ENCODE measurements at places on chromosomes 1 and 21. TPM values are rescaled to one million over a fixed set of nuclear protein-coding genes. Genes with fewer than 3 reads are reported as not detected.

- no peaks in the 10 kb centered on the region for H3K27me3 ChIP-seq
- no peak overlapping the region for H3K27ac ChIP-seq
- no peaks in the 10 kb centered on the region for H3K36me3 ChIP-seq
These were observed 59.5 kb downstream of the IRF2BP2 start for GRCh38 chr1:234550341-234551031.

- H3K27ac ChIP-seq = no peak overlapping the region
- H3K4me1 ChIP-seq = no peaks in the 10 kb centered on the region
- no peak overlapping the region for H3K4me3 ChIP-seq
- no peaks in the 10 kb centered on the region for H3K36me3 ChIP-seq
These were observed 87.6 kb downstream of the DRAM2 start for GRCh38 chr1:111052246-111052645.

- H3K27ac ChIP-seq = no peak overlapping the region
- no peak for DNase-seq
These were observed 178.3 kb downstream of the ZSCAN20 start for GRCh38 chr1:33650708-33651107.

DNA sequence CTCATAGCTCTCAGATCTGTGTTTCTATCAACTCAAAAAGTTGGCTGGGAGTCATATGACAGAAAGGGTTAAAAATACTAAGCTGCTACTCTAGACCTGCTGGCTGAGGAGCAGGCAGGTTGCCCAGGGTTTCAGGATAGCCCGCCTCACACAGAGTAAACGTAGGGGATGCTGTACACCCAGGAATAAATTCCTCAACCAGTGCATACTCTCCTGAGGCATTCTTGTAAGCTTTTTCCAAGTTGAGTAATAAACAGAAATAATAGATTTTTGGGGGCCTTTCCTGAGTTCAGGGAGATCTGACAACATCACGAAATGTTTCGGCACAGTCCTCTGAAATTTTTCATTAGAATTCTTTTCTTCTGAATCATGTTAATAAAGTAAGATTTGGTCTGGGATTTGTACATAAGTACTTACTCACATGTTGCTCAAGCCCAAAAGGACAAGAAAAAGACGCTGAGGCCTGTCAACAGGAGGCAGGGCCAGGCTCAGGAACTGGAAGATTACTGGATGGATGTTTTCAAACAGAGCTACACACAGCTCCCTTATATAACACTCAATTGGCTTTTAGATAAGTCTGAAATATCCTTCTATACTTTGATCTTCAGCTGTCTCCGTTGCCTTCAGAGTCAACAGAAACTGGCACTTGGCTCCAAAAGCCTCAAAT is 41.0 kb downstream of the TGFBR3 start:
- no peak overlapping the region for H3K4me3 ChIP-seq
- no peaks in the 10 kb centered on the region for H3K4me1 ChIP-seq
- no peaks in the 10 kb centered on the region for H3K27me3 ChIP-seq
- no peak for DNase-seq
- no peak overlapping the region for H3K27ac ChIP-seq

GRCh38 chr1:34645109-34645688 is 109.6 kb upstream of the GJB5 start:
- no peak for DNase-seq
- no peaks in the 10 kb centered on the region for H3K4me1 ChIP-seq
- no peak overlapping the region for H3K27ac ChIP-seq
- no peaks in the 10 kb centered on the region for H3K36me3 ChIP-seq

DNA sequence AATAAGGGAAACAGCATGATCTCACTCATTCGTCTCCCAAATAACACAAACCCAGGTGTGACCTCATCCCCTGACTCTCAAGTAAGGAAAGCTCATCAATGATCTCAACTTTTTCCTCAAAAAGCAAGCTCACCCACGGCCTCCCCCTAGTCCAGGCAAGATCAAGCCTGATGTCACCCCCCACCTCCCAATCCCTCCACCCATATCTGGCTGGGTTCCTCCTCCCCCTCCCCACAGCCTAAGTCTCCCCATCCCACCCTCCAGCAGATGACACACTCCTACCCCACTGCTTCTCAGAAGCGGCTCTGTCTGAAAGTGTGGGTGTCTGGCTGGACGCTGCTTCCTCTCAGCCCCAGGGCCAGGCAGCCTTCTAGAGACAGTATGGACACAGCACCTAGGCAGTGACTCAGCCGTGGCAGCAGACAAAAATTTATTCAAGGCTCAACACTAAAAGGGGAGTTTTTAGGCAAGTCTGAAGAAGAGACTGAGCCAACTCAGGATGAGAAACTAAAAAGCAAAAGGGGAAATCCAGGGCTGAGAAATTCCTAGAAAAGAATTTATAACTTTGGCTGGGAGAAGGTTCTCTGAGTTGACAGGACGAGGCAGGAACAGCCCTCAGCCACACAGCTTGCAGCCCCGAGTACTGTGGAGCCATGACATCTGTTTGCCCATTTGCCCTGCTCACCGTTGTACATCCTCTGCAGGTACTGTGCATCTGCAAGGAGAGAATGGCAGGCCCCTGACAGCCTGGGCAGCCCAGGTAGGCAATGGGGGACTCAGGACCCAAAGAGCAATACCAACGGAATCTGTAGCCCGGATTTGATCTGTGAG is 81.6 kb upstream of the LRRC8D start:
- H3K4me3 ChIP-seq = no peak overlapping the region
- no peaks in the 10 kb centered on the region for H3K27me3 ChIP-seq
- H3K27ac ChIP-seq = no peak overlapping the region
- no peaks in the 10 kb centered on the region for H3K36me3 ChIP-seq

DNA sequence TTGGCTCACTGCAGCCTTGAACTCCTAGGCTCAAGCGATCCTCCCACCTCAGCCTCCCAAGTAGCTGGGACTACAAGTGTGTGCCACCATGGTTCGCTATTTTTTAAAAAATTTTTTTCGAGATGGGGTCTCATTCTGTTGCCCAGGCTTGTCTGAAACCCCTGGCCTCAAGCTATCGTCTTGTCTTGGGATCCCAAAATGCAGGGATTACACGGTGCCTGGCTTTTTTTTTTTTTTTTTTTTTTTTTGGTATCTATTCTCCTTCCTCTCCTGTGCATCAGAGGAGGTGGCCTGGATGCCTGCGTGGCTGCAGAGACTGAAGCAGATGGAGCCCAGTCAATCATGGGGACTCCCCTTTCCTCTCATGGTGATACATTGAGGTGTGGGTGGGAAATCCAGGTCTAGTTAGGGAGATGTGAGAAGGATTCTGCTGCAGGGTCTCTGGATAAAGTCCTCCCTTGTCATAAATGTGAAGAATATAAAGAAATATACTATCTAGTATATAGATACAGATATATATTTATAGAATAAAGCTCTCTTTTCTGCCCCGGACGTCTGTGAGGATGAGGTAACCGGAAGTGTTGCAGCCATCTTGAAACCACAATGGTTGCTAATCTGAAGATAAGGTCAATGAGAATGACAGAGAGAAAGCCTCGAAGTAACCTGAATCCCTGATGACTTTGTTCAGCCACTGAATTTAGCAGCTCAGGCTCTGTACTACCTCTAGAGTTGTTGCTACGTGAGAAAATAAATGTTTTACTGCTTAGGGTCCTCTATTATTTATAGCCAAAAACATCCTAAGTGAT is 19.5 kb upstream of the RGSL1 start:
- no peaks in the 10 kb centered on the region for H3K4me1 ChIP-seq
- peak; percentile 5 for DNase-seq
- no peaks in the 10 kb centered on the region for H3K27me3 ChIP-seq
- no peak overlapping the region for H3K4me3 ChIP-seq
- no peaks in the 10 kb centered on the region for H3K36me3 ChIP-seq
- H3K27ac ChIP-seq = no peak overlapping the region

DNA sequence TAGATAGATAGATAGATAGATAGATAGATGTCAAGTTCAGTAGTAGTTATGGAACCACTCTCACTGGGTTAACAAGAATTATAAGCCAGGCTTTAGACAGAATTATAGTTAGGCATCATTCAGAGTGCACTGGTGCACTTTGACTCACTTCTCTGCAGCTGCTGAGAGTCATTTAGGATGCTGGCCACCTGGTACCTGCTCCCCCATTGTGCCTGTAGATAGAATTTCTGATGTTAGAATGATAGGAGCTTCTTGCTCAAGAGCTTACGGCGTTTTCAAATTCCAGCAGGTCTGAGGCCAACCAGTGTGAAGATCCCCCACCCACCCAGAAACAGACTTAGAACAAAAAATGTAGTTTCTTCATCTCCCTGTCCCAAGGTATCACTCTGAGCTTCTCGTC is 107.8 kb upstream of the HMCN1 start:
- H3K4me1 ChIP-seq = no peaks in the 10 kb centered on the region
- H3K27me3 ChIP-seq = no peaks in the 10 kb centered on the region
- H3K4me3 ChIP-seq = no peak overlapping the region

DNA sequence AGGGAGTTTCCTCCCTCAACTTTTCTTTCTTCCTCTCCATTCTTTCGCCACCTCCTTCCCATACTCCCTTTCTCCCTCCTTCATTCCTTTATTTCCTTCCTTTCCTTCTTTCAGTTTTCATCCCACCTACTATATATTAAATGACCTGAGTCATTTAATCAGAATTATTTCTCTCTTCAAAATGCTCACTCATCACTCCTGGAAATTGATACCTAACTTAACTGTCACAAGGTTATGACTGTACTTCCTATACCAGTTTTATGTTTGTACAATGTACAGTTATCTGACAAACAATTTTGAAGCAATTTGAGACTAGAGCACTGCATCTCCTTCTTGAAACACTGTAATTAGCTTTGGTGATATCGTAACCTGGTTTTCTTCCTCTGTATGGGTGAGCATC is 41.4 kb downstream of the NEXN start:
- no peak overlapping the region for H3K27ac ChIP-seq
- no peaks in the 10 kb centered on the region for H3K4me1 ChIP-seq
- no peak for DNase-seq
- H3K36me3 ChIP-seq = peaks cover 7% of the 10 kb centered on the region

GRCh38 chr1:82994616-82995263 is 1004.2 kb downstream of the TTLL7 start:
- H3K4me3 ChIP-seq = no peak overlapping the region
- no peaks in the 10 kb centered on the region for H3K4me1 ChIP-seq
- no peak for DNase-seq
- H3K36me3 ChIP-seq = no peaks in the 10 kb centered on the region
- no peaks in the 10 kb centered on the region for H3K27me3 ChIP-seq
- no peak overlapping the region for H3K27ac ChIP-seq

LRRC38 gene
- polyA plus RNA-seq = 0.37 TPM

PRKAA2 gene
- polyA plus RNA-seq = 0.27 TPM

PTCH2 gene
- polyA plus RNA-seq = 0.27 TPM

All from small intestine (tissue), 16 donors.